Smooth muscle cell of trachea (primary cell): ENCODE measurements at places on chromosomes 5 and 9. TPM values are rescaled to one million over a fixed set of nuclear protein-coding genes. Genes with fewer than 3 reads are reported as not detected.

SOHLH1 gene
- not detected in 2 replicates for total RNA-seq

GRXCR2 gene
- total RNA-seq, result not detected in 2 replicates

TEX48 gene
- total RNA-seq, result not detected in 2 replicates

COL15A1 gene
- 12.6 and 15.1 TPM in 2 replicates for total RNA-seq

SUSD1 gene
- total RNA-seq, result 18.8 and 29.8 TPM in 2 replicates

TRPM3 gene
- under 0.01 and 0.44 TPM in 2 replicates for total RNA-seq

GABBR2 gene
- 0.33 and 1.3 TPM in 2 replicates for total RNA-seq

OR1J2 gene
- total RNA-seq, result not detected in 2 replicates

TXNDC8 gene
- total RNA-seq, result 1.9 TPM in 1 of 2 replicates, not detected in the other

CMBL gene
- total RNA-seq, result 12.8 and 24.0 TPM in 2 replicates

SLC35A4 gene
- total RNA-seq, result 23.2 and 24.4 TPM in 2 replicates

CDHR2 gene
- total RNA-seq, result under 0.01 TPM in 2 replicates

IGFBPL1 gene
- total RNA-seq, result not detected in 2 replicates

PTPRD gene
- 13.1 and 21.5 TPM in 2 replicates for total RNA-seq

FAM78A gene
- 0.29 and 0.66 TPM in 2 replicates for total RNA-seq

DOK3 gene
- 1.8 and 2.0 TPM in 2 replicates for total RNA-seq

RABEPK gene
- 34.8 and 37.7 TPM in 2 replicates for total RNA-seq

ASPN gene
- total RNA-seq, result 7.1 and 15.2 TPM in 2 replicates

TEK gene
- total RNA-seq, result 6.4 and 9.3 TPM in 2 replicates

DAB2 gene
- 188 and 199 TPM in 2 replicates for total RNA-seq

SPATA31C2 gene
- not detected in 2 replicates for total RNA-seq

PCDHA7 gene
- total RNA-seq, result 0.29 and 0.66 TPM in 2 replicates

TRIM32 gene
- 23.0 and 38.9 TPM in 2 replicates for total RNA-seq

IFNA1 gene
- total RNA-seq, result not detected in 2 replicates

STPG3 gene
- 0.66 TPM in 1 of 2 replicates, not detected in the other for total RNA-seq

WNK2 gene
- total RNA-seq, result 0.15 TPM in 1 of 2 replicates, not detected in the other

HCN1 gene
- not detected in 2 replicates for total RNA-seq

ZBED3 gene
- 2.8 and 3.1 TPM in 2 replicates for total RNA-seq

PTBP3 gene
- total RNA-seq, result 13.6 and 16.3 TPM in 2 replicates

NR6A1 gene
- total RNA-seq, result 0.44 and 0.66 TPM in 2 replicates

PDGFRB gene
- 126 and 239 TPM in 2 replicates for total RNA-seq

IL4 gene
- not detected in 2 replicates for total RNA-seq

ARHGEF28 gene
- 19.0 and 32.6 TPM in 2 replicates for total RNA-seq

PCDHGB5 gene
- 27.9 and 40.4 TPM in 2 replicates for total RNA-seq

CFAP90 gene
- total RNA-seq, result 0.17 TPM in 1 of 2 replicates, not detected in the other

USP20 gene
- 15.1 and 17.0 TPM in 2 replicates for total RNA-seq
